Activated T-cell treated with anti-CD3 and anti-CD28 coated beads for 48 hours (primary cell): ENCODE measurements at places on chromosomes 12 and 14.

DNA sequence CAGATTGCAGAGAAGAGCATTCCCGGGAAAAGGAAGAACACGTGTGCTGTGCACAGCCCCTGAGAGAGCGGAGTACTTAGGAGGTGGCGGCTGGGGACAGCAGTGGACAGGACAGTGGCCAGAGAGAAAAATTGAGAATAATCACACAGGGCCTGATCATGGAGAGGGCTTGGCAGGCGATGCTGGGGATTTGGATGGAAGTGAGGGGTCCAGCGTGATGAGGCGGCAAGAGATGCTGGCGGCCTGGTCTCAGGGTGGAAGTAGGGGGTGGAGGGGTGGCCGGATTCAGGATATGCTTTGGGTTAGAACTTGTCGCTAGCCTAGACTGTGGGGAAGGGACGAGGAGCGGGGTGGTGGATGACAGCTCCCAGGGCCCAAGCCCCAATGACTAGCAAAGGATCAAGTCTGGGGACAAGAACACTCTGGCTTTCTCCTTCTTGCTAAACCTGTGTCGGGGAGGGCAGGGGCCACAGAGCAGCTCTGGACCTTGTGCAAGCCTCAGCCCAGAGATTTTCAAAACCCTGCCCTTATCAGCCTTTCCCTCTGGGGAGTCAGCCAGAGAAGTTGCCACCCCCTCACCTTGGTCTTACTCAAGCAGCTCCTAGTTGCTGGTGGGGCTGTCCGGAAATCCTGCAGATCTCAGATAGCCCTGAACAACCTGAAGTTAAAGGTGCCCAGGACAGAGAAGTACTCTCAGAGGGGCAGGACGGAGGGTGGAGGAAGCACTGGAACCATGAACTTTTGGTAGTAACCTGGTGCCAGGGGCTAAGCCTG is 1.3 kb downstream of the HVCN1 start:
- DNase-seq, result no peak

DNA sequence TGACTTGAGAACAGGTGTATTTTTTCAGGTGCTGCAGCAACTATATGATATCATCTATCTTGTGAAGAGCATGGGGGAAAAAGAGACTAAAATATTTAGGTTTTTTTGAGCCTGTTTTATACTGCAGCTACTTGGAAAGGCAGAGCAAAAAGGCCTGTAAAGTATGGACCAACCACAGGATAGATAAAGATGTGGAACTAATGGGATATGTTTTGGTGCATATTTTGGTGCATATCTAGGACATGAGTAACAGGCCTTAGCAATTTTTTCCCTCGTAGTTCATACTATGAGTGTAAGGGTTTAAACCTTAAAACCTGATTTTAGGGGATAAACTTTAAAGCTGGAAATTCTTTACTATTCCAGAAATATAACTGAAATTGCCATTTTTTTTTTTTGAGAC is 6.0 kb upstream of the GTSF1 start:
- DNase-seq, result no peak

DNA sequence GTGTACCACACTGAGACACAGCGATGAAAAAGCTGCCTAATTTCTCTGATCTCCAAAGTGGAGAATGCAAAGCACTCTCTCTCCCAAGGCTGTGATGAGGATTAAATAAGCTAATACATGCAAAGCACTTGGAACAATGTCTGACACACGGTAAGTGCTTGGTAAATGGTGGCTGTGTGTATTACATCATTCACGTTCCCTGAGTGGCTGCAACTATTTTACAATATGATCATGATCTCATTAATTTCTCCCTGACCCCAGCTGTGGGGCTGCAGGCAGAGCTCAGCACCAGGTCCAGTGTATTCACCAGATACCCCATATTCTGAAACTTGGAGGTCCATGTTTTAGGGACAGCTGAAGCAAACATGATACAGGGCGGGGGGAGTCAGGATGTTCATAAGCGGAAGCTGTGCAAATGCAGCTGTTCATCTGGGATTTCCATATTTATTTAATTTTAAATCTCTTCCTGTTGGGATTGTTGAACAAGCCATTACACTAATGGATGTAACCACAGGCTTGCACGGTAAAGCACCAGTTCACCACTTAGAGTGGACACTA is 106.4 kb downstream of the CCDC60 start:
- no peak for DNase-seq

GRCh38 chr14:31229638-31230572 is 22.3 kb upstream of the HECTD1 start:
- DNase-seq, result no peak

- no peak for DNase-seq
These were observed 9.6 kb downstream of the B4GALNT1 start for GRCh38 chr12:57623385-57623784.

- no peak for DNase-seq
These were observed 17.2 kb downstream of the CALCOCO1 start for GRCh38 chr12:53710091-53710490.

- no peak for DNase-seq
These were observed 11.5 kb downstream of the SYNDIG1L start for GRCh38 chr14:74414403-74415114.

GRCh38 chr14:73976125-73976524 is 26.0 kb downstream of the COQ6 start:
- DNase-seq, result no peak

GRCh38 chr12:57624441-57625220 is 8.4 kb downstream of the B4GALNT1 start:
- no peak for DNase-seq

GRCh38 chr14:93010522-93011140 is 87.7 kb downstream of the CHGA start:
- no peak for DNase-seq

DNA sequence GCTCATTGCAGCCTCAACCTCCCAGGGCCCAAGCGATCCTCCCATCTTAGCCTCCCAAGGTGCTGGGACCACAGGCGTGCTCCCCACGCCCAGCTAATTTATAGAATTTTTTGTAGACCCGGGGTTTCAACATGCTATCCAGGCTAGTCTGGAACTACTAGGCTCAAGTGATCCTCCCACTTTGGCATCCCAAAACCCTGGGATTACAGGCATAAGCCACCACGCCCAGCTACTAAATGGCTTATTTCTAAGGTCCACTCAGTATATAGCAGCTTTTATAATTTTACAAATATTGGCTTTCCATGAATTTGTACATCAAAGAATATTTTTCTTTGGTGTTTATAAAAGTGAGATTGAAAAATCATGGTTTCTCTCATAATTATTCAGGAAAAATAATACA is 167.8 kb downstream of the TTC7B start:
- DNase-seq, result no peak

- DNase-seq, result no peak
These were observed 223.1 kb downstream of the ANO6 start for GRCh38 chr12:45439039-45439438.

GRCh38 chr14:104142136-104142945 is 4.0 kb downstream of the KIF26A start:
- DNase-seq, result no peak

GRCh38 chr12:70692681-70693288 is 55.6 kb upstream of the PTPRB start:
- DNase-seq, result no peak

- no peak for DNase-seq
These were observed 384.4 kb downstream of the NUAK1 start for GRCh38 chr12:105754313-105754712.

DNA sequence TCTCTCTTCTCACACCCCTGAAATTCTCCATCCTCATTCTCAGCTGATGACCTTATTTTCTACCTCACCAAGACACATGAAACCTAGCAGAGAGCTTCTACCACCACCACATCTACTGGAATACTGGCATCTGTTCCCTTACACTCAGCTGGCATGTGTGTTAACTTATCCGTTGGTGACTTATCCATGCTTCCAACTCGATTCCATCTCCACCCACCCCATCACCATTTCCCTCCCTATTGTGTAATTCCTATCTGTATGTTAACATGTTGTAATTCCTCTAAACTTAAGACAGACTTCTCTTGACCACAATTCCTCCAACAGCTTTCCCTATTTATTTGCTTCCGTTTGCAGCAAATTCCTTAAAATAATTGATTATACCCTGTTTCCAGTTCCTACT is 15.4 kb downstream of the C1S start:
- DNase-seq, result no peak

DNA sequence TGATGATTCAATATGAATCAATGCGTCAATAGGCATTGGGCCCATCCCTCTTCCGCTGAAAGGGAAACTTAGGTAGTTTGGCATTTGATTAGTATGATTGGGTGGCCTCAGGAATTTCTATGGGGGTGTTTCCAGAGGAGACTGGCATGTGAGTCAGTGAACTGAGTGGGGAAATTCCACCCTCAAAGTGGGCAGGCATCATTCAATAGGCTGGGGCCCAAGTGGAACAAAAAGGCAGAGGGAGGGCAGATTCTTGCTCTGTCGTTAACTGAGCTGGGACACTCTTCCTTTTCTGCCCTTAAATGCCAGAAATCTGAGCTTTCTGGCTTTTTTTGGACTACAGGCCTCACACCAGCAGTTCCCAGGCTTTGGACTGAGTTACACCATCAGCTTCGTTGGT is 373.5 kb downstream of the RPS29 start:
- no peak for DNase-seq

- no peak for DNase-seq
These were observed 42.3 kb upstream of the FRMD6 start for GRCh38 chr14:51609251-51609954.

- no peak for DNase-seq
These were observed 586.7 kb downstream of the ETNK1 start for GRCh38 chr12:23211384-23212320.

DNA sequence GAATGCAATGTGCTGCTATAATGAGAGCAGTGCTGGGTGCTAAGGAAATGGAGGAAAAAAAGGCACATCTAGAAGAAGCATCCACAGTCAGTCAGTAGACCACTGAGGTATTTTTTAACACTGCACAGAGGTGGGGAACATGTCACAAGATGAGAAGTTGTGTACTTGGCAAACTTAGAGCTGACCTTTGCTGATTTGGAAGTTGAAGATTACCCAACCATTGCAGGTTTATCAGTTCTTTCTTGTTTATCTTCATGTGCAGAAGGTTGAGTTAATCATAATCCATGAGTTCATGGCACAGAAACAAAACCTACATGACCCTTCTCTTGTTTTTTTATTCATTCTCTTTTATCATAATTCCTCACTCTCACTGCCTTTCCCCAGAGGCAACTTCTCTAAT is 3.2 kb upstream of the PAH start:
- DNase-seq, result no peak

- DNase-seq, result no peak
These were observed 448.6 kb downstream of the RAD51B start for GRCh38 chr14:68268197-68268596.

DNA sequence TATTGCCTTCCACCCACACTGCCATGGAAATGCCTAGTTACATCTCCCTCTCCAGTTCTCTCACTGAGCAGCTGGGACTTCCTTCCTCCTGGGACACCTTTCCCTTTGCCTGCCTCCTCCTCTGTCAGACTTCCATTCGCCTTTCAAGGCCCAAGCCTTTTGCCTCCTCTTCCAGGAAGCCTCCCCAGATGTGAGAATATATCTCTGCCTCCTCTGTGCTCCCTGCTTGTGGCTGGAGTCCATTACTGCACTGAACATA is 3.1 kb downstream of the IFI27L2 start:
- no peak for DNase-seq

- DNase-seq, result no peak
These were observed 6.6 kb upstream of the ABCD2 start for GRCh38 chr12:39626033-39626814.

DNA sequence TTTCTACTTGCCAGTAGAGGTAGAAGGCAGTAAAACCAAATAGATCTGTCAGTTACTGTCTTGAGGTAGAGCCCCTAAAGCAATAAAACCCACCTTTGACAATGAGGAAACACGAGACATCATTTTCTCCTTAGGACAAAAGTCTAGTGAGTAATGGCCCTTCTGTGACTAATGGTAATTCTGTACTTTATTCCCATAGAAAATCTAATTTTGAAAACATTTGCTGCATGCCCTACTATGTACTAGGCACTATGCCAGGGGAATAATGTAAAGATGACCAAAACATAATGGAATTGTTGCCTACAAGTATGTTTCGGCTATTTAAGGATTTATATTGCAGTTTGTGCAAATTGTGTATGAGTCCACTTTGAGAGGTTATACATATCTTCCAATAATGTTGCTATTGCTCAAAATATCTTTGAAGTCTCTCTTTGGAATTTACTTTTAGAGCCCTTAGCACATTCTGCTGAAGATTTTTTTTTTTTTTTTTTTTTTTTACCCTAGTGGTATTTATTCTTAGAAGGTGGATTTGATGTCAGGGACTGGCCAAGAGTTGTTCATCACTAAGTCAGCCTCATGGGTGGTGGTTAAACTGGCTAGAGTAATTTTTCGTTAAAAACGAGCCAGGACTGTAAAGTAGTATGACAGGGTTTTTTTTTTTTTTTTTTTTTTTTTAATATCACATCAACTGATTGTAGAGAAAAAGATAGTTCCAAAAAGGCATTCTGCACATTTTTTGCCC is 109.7 kb downstream of the CRADD start:
- DNase-seq, result no peak

- DNase-seq, result no peak
These were observed 157.6 kb upstream of the LRFN5 start for GRCh38 chr14:41449066-41449465.

- no peak for DNase-seq
These were observed 306.3 kb downstream of the CACNA1C start for GRCh38 chr12:2358986-2359658.

DNA sequence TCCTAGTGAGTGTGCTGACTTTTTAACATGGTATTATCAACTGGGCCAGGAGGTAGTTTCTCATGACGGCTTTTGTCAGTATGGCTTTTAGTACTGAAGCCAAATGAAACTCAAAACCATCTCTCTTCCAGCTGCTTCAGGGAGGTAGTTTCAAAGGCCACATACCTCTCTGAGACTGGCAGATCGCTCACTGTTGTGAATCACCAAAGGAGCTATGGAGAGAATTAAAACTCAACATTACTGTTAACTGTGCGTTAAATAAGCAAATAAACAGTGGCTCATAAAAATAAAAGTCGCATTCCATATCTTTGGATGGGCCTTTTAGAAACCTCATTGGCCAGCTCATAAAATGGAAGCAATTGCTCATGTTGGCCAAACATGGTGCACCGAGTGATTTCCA is 141.1 kb downstream of the HMGA2 start:
- DNase-seq, result no peak

DNA sequence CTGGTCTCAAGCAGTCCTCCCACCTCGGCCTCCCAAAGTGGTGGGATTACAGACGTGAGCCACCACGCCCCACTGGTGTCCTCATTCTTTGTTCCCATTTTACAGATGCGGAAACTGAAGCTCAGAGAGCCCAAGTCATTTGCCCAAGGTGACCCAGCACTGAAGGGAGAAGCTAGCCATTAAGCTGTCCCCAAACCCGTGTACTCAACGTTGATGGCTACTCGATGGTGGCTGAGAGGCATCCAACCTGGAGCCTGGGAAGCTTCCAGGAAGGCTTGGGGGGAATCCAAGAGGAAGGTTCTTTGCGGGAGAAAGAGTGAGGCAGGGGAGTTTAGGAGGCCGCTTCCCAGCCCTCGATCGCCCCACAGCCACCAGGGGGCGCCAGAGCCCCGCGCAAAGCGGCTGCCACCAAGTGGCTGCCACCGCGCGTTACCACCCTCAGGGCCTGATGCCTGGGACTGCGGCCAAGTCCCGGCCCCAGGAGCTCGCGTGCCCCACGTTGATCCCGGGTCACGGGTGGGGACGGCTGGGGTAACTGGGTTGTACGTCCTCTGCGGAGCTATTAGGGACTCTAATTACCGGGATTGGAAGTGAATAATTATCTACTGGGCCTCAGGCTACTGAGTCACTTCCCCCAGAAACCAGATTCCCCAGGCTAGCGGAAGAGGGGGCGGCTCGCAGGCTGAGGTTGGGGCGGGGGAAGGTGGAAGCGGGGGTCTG is 8.8 kb upstream of the SH2B3 start:
- peak; percentile 85 for DNase-seq
